ENCODE measurements at places on chromosomes 1 and 21. TPM values are rescaled to one million over a fixed set of nuclear protein-coding genes. Genes with fewer than 3 reads are reported as not detected.

GRCh38 chr1:178143730-178144690, 50.1 kb downstream of the RASAL2 start:
- DNase-seq: no peak

- DNase-seq: no peak
Measured at GRCh38 chr21:24200052-24200451, 1407.2 kb downstream of the MRPL39 start.

- DNase-seq: no peak
Measured at GRCh38 chr21:42366292-42367010, at the start of gene TFF1. TSS of gene TFF1 (minus strand) at chr21:42366535. CDS start at chr21:42366495, 40 bp downstream.

DNA sequence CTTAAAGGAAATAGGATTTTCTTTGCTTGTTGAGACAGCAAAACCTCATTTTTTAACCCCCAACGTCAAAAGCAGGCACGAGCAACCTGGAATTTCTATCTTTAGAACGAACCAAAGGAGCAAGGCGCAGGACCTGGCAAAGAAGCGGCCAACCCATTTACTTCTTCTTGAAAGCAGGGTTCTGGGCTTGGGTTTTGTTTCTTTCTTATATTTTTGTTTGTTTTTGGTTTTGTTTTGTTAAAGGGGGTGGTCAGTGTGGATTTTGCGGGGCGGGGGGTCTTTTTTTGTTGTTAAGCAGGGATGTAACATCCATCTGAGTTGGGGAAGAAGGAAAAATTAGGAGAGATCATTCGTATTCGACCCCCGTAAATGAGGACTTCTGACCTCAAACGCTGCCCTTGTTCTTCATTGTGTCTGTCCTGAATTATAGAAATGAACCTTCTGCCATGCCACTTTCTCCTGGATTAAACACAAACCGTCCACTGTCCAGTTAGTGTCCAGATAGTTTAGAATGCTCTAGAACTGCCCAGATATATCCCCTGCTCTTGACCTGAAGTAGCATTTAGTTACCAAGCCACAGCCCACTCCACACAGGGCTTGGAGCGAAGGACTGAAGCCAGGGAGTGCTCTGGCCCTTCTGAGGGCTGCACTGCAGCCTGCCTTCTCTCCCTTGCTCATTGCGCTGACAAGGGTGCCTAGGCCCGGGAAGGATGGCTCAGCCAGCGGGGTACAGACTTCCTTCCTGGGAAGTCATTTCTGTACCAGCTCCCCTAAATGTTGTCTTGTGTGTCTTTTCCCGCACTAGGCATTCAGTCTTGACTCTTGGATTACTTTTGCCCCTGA, 909 bp upstream of the APP start:
- DNase-seq: no peak

GBP6 gene
- polyA plus RNA-seq: not detected

All from urinary bladder (tissue), 4 donors.